Right kidney (tissue), 9 donors: ENCODE measurements at places on chromosomes 6 and 20.

GRCh38 chr20:353166-353565 is 6.3 kb downstream of the NRSN2 start:
- DNase-seq = no peak

DNA sequence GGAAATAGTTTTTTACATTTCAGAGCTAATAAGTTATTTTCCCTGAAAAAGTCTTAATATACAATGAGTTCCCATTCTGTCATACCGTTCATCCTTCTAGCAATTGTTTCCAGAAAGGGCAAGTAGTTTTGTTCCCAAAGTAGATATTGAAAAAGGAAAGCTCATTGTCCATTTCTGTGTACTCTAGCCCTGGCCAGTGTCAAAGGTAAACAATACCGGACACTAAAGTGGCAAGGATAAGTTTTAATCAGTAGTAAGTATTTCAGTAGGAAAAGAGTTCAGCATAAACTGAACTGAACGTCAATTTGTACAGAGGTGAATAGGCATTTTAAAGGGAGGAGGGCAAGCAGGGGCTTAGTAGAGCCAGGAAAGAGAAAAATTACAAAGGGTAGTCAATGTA is 43.5 kb upstream of the CALHM6 start:
- DNase-seq = no peak

GRCh38 chr6:40152196-40152595 is 217.9 kb upstream of the MOCS1 start:
- DNase-seq = no peak

- DNase-seq = no peak
Observed at GRCh38 chr20:60403105-60403741, 445.0 kb downstream of the CDH26 start.

- DNase-seq = no peak
Observed at GRCh38 chr6:80938131-80938530, 814.4 kb downstream of the TENT5A start.
